Epithelial cell of prostate (primary cell): ENCODE measurements at places on chromosomes 7 and 10.

DNA sequence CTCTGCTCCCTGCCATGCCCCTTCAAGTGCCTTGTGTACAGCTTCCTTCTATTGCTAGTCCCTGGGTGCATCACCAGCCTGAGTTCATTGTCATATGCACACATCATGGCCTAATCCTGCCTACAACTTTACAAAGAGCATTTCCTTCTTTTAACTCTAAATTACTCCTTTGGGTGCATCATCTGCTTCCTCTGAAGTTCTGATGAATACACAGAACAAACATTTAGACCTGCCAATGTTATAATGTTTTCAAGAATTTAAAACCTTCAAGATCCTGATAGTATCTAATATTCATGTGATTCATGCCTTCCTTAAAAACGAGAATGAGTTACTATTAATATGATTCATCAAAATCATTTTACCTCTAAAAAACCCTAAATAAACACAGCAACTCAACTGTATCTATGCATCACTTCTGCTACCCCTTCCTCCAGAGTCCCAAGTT, 357.1 kb downstream of the MAGI2 start:
- peak; percentile 45 for DNase-seq

GRCh38 chr7:28536259-28536658, 123.9 kb downstream of the CREB5 start:
- DNase-seq = no peak

DNA sequence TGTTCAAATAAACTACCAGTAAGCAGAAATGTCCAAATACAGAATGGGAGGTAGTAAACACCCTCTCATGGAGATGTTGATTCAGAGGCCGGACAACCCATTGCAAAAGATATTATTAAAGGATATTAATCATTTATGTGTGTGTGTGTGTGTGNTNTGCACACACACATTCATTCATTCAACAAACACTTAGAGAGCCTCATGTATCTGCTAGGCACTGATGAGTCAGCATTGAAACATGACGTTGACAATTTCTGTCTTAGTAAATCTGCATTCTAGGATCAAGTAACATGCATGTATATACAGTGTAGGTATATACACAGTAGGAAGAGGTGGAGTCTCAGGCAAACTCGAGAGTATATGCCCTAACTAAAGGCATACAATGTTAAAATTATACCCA, 187.0 kb downstream of the ZNF365 start:
- no peak for DNase-seq

- DNase-seq = no peak
Observed at GRCh38 chr7:31957090-31957720, 113.0 kb downstream of the PDE1C start.

DNA sequence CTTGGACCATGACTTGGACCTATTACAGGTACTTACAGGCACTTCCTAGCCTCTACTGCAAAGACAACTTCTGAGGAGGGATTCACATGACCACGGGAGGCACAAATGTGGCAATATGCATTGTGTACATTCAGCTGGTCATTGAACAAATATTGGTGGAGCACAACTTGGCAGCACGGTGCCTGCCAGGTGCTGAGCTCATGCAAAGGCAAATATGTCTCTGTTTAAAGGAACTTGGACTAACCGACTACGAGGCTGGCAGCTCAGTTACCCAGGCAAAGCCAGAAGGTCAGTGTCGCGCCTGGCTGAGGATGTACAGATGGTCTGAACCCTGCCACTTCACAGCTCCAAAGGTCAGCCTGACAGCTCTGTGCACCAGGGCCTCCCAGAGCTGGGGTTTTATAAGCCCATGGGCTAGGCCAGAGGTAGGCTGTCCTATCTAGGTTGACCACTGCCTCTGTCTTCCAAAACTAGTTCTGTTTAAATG, 6.1 kb downstream of the DENND11 start:
- DNase-seq = no peak

DNA sequence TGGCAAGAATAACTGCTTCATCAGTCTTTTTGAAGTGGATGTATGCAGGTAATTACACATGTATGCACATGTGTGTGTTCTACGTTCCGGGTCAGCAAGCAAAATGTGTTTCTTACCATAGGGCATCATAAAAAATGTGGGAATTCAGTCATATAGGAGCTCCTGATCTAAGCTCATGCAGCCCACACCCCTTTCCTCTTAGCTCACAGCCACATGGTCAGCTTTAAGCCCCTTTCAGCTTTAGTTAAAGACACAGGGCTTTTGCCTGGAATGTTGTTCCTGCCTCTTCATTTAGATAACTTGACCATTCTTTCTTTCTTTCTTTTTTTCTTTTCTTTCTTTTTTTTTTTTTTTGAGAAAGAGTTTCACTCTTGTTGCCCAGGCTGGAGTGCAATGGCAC, 258.1 kb downstream of the RPS24 start:
- DNase-seq = no peak

DNA sequence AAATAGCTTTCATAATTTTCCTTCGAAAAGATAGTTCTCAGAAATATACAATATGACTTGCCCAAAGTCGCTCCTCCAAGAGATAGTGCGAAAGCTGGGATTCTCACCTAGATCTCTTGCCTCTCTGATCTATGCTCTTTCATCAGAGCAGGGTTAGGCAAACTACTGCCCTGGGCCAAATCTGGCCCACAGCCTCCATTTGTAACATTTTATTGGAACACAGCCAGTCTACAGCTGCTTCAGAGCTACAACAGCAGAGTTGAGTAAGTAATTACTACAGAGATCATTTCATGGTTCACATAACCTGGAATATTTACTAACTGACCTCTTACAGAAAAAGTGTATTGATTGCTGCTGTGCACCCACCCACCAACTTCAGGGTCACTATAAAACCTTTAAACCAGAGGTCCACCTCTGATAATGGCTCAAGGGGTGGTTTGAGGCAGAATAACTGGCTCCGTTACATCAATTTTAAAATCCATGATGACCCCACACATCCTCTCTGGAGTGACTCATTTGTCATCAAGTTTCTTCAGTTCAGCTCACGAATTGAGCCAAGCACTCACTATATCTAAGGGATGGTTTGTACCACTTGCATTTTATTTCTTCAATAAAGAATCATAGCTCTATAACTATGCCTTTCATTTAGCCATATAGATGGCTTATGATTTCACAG, 1019.0 kb downstream of the XPNPEP1 start:
- DNase-seq = no peak

DNA sequence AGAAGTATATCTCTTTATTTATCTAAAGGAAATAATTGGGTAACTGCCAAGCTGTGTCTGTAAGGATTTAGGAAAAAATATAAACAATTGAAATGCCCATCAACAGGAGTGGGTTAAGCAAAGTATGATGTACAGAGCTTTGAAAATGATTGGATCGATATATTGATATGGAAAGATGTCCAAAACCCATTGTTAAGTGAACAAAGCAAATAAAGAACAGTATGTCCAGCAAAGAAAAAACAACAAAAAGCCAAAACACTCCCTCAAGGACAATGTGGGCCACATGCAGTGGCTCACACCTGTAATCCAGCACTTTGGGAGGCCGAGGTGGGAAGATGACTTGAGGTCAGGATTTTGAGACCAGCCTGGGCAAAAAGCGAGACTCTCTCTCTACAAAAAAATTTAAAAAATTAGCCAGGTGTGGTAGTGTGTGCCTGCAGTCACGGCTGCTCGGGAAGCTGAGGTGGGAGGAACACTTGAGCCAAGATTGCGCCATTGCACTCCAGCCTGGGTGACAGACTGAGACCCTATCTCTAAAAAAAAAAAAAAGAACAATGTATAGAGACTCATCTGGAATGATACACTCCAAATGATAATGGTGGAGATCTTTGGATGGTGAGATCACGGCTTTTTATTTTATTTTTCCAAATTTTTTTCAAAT, 37.9 kb downstream of the XRCC2 start:
- no peak for DNase-seq

- peak; percentile 6 for DNase-seq
Observed at GRCh38 chr10:123583639-123584418, 82.3 kb upstream of the GPR26 start.
